ENCODE measurements at places on chromosomes 6 and 20.

GRCh38 chr6:29750709-29751108 lies 27.5 kb downstream of the HLA-F start:
- DNase-seq: no peak

DNA sequence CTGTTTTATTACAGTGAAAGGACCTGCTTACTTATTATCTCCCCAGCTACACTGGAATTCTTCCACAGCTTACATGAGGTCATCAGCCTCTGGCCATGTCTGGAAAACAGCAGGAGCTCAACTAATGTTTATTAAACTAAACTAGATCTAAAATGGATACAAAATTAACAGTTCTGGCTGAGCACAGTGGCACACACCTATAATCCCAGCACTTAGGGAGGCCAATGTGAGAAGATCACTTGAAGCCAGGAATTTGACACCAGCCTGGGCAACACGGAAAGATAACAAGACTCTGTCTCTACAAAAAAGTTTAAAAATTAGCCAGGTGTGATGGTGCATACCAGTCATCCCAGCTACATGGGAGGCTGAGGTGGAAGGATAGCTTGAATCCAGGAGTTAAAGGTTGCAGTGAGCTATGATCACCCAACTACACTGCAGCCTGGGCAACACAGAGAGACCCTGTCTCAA lies 220.8 kb upstream of the MARCKS start:
- DNase-seq: no peak

DNA sequence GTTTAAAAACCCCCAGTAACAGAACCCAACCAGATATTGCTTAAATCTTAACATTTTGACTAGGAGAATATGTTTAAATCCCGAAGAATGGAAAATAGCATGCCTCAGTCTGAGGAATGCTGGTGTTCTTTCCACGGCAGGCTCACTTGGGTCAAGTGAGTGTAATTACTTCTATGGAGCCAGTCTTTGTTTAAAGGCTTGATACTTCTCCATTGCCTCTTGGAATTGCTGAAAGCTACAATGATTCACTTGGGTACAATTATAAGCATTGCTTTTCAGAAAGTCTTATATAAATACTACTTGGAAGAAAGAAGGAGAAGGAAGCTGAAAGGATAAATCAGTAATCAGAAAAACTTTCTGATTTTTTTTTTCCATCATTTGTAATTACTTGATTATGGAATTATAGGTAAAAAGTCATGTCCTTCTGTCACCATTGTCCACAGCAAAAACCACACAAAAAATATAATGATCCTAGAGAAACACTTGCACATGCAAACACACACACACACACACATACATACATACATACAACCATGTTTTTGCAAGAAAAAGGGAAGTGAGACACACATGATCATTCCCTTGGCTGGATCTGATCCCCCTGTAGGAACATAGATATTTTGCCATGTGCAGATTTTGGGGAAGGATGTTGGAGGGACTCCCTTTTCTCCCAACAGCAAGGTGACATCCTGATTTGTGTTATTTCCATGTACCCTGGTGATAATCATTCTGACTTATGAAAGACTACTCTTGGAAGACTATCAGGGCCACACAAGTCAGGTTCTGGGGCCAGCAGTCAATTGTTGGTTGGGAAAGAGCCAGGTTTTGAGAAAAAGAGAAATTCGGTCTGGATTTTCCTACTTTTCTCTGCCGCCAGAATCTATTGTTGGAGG lies 396.0 kb upstream of the BTBD3 start:
- DNase-seq: no peak

- DNase-seq: no peak
These were observed 103.5 kb downstream of the CDH4 start for GRCh38 chr20:61355585-61355984.

GRCh38 chr6:146785001-146785585 lies 186.3 kb downstream of the ADGB start:
- peak; percentile 62 for DNase-seq

- DNase-seq: peak; percentile 23
These were observed at the start of gene RREB1 for GRCh38 chr6:7107578-7108195. Gene RREB1 (plus strand): TSS chr6:7107961. CDS start chr6:7181912, 73,951 bp downstream.
